Upper lobe of right lung (tissue), 1 donor: ENCODE measurements at places on chromosomes 7 and 10. TPM values are rescaled to one million over a fixed set of nuclear protein-coding genes. Genes with fewer than 3 reads are reported as not detected.

- no peak for DNase-seq
- H3K4me1 ChIP-seq: no peaks in the 10 kb centered on the region
- H3K4me3 ChIP-seq: no peak overlapping the region
- no peak overlapping the region for H3K27ac ChIP-seq
- peaks cover 6% of the 10 kb centered on the region for H3K36me3 ChIP-seq
- H3K27me3 ChIP-seq: no peaks in the 10 kb centered on the region
Measured at GRCh38 chr10:418226-418625, 271.2 kb downstream of the DIP2C start.

- H3K4me3 ChIP-seq: no peak overlapping the region
- H3K36me3 ChIP-seq: no peaks in the 10 kb centered on the region
- DNase-seq: peak; percentile 48
- no peaks in the 10 kb centered on the region for H3K4me1 ChIP-seq
Measured at GRCh38 chr10:44424298-44424697, 39.4 kb upstream of the CXCL12 start.

- no peaks in the 10 kb centered on the region for H3K27me3 ChIP-seq
- peaks cover 3% of the 10 kb centered on the region for H3K4me1 ChIP-seq
- DNase-seq: no peak
- H3K4me3 ChIP-seq: no peak overlapping the region
- H3K27ac ChIP-seq: no peak overlapping the region
Measured at GRCh38 chr10:84429926-84430520, 101.6 kb downstream of the CCSER2 start.

- DNase-seq: peak; percentile 79
- no peaks in the 10 kb centered on the region for H3K36me3 ChIP-seq
- no peaks in the 10 kb centered on the region for H3K27me3 ChIP-seq
- H3K4me1 ChIP-seq: peaks cover 8% of the 10 kb centered on the region
- H3K4me3 ChIP-seq: no peak overlapping the region
Measured at GRCh38 chr7:156764016-156764669, 123.6 kb downstream of the RNF32 start.

GRCh38 chr10:101843032-101844021, at the start of gene KCNIP2:
Gene KCNIP2 (minus strand): TSS chr10:101843800. CDS start chr10:101843568, 232 bp downstream.
- no peak within 1 kb of the TSS for H3K27ac ChIP-seq
- peaks cover 14% of the 10 kb centered on the region for H3K36me3 ChIP-seq
- no peaks in the 10 kb centered on the region for H3K27me3 ChIP-seq
- DNase-seq: peak; percentile 75
- peaks cover 17% of the 10 kb centered on the region for H3K4me1 ChIP-seq

The SLC29A3 gene
- 14.8 TPM for total RNA-seq

DNA sequence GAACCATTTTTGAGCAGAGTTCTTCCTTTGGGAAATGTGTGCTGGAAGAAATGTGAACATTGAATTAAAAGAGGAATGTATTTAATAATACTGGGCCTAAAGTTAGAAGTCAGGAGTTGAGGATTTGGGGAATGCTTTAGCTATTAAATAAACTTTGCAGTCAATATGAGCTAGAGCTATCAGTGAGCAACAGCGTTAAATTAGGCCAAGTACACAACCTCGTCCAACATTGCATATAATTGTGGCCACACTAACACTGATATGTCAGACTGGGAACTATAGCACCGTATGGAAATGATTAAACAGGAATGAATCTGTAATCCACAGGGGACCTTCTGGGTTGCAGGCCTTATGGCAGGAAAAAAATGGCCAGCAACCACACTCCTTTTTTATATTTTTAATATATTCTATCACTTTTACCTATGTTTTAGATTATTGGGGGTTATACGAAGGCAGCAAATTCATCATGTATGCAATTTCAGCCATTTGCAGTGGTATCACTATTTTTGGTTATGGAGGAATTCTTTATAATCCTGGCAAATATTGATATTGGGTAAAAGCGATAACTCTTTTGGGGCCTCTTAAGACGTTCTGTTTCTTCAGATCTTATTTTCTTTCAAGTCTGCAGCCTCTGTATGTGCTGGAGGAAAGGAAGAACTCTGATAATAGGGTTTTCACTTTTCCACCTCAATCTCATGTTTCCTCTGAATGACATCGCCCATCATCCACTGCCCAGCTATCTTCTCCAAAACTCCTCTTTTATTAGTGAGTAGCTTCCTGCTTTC, 236.3 kb upstream of the PLXDC2 start:
- no peaks in the 10 kb centered on the region for H3K4me1 ChIP-seq
- H3K27ac ChIP-seq: no peak overlapping the region
- H3K27me3 ChIP-seq: no peaks in the 10 kb centered on the region
- H3K36me3 ChIP-seq: no peaks in the 10 kb centered on the region
- no peak for DNase-seq

DNA sequence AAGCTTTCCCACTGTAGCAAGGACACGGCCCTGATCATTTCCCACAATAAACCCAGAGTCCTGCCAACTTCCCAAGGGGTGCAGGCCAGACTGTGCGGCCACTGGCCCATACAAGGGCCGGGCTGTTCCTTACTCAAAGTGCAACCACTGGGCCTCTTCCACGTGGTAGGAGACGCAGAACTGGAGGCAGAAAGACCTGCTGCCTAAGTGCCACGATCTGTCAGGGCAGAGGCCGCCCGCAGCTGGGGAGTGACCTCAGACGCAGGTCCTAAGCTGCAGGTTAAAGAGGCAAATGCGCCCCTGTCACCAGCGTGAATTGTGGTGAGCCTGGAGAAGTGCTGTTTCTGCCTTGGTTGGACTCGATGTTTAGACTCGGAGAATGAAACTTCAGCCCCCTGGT, 26.2 kb downstream of the GPER1 start:
- no peaks in the 10 kb centered on the region for H3K4me1 ChIP-seq
- H3K36me3 ChIP-seq: no peaks in the 10 kb centered on the region
- DNase-seq: peak; percentile 31
- H3K27ac ChIP-seq: no peak overlapping the region

DNA sequence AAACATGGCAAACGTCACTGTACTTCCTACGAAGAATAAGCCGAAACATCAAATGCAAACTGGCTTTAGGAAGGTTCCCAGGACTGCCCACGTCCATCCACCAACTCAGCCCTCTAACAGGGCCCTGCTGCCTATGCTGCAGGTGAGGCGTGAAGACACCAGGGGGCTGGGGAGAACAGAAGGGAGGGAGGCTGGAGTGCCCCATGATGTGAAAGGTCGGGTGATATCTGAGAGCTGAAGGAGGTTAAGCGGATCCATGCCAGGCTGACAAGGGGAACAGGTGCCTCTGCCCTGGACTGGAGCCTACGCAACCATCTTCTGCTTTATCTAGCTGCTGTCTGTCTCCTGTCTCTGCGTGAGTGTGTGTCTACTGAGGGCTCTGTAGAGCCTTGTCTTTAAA, 40.2 kb upstream of the ATP6V0A4 start:
- H3K27ac ChIP-seq: no peak overlapping the region
- DNase-seq: no peak
- H3K27me3 ChIP-seq: no peaks in the 10 kb centered on the region
- H3K4me1 ChIP-seq: peaks cover 7% of the 10 kb centered on the region
